Stimulated activated CD4-positive, alpha-beta T cell treated with anti-CD3 and anti-CD28 coated beads, Interleukin-1b, Interleukin-23, amount 100 ng/mL, for 48 hours (primary cell): ENCODE measurements at places on chromosomes 12 and 14.

GRCh38 chr12:46509135-46509534, 136.6 kb upstream of the SLC38A2 start:
- no peak for DNase-seq

- no peak for DNase-seq
Observed at GRCh38 chr12:66960704-66961690, 282.1 kb upstream of the GRIP1 start.

DNA sequence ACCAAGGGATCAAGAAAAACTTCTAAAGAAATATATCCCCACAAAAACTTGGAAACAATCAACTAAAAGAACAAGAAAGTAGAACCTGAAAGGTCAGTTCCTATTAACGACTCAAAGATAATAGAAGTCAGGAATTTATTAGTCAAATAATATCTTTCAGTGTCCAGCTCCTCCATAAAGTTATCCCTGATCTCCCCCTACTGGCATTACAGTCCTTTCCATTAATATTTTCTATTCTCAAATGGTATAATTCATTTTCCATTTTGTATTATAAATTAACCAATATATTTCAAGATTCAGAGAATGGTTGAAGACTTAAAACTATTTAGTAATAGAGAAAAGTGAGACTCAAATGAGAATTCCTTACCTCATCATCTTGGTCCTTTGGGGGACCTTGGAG, 11.6 kb upstream of the SUPT16H start:
- no peak for DNase-seq

DNA sequence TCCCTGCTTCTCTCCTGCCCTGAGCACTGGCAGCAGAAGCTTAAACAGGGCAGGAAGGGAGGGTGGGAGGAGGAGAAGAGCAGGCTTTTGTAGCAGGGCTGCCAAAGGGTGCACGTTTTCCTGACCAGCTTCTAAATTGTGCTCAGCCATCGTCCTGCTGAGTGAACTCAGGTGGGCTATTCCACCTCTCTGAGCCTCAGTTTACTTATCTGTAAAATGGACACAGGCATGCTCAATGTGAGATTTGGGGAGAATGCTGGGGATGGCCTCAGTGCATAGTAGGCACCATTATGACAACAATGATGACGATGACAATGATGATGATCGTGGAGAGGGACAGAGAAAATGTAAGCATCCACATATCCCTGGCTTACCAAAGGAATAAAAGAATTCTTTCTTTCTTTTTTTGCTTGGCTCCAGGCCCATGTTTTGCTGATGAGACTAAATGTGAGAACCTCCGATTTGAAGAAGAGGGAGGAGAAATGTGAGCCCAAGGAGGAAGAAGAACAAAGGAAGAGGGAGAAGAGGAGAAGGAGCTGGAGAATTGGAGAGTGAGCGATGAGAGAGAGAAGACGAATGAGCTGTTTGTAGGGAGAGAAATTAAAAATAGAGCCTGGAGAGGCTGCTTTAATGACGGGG, 105.5 kb upstream of the MYL2 start:
- DNase-seq: no peak

- DNase-seq: no peak
Observed at GRCh38 chr12:130161261-130162243, 712 bp upstream of the FZD10 start.

GRCh38 chr14:49396801-49397200, 189.4 kb downstream of the RPS29 start:
- DNase-seq: no peak

DNA sequence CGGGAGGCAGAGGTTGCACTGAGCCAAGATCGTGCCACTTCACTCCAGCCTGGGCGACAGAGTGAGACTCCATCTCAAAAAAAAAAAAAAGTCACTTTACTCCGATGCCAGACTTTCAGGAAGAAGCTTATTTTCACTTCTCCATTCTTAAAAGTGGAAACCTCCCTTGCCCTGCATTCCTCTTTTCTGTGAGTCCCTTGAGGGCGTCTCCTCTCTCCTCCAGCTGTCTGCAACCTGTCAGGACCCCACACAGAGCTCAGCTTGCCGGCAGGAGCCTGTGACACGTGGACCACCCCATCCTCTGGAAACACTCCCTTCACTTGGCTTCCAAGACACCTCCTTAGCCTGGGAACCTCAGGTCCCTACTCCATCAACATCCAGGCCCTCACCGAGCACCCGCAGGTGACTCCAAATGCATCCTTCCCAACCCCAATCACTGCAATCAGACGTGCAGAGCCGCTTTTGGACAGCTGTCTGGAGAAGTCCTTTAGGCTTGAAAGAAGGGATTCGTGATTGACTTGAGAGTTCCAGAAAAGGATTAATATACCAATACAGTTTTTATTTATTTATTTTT, 34.3 kb downstream of the SLC15A4 start:
- DNase-seq: no peak

DNA sequence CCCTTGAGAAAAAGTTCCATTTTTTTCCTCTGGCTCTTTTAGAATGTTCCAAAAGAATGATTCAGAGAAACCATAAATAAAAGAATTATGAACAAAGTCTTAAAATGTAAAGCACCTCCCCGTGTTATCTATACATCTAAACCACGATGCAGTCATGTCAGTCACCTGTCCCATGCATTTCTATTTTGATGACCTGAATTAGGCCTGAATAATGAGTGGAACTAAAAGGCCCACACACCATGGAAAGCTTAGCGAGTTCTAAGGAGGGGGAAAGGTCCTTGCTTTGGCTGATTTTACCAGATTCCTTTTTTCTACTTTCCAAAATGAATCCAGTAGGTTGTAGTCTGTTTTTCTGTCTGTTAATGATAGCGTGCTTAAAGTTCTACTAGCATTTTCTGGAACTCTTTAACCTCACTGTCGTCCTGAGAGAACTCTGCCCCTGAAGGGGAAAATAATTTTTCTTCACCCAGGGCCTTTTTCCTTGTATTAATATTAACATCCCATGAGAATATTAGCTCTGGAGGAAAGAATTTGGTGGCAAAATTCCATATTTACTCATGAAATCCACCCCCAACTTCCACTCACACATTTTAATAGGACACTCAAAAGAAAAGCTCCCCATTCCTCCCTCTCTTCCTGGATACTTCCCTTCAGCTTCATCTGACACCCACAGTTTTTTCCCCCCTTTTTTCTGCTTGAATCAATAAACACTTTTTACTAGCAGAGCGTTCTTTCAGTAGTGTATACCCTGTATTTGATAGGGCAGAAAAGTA, 266.3 kb upstream of the DIO2 start:
- DNase-seq: no peak

DNA sequence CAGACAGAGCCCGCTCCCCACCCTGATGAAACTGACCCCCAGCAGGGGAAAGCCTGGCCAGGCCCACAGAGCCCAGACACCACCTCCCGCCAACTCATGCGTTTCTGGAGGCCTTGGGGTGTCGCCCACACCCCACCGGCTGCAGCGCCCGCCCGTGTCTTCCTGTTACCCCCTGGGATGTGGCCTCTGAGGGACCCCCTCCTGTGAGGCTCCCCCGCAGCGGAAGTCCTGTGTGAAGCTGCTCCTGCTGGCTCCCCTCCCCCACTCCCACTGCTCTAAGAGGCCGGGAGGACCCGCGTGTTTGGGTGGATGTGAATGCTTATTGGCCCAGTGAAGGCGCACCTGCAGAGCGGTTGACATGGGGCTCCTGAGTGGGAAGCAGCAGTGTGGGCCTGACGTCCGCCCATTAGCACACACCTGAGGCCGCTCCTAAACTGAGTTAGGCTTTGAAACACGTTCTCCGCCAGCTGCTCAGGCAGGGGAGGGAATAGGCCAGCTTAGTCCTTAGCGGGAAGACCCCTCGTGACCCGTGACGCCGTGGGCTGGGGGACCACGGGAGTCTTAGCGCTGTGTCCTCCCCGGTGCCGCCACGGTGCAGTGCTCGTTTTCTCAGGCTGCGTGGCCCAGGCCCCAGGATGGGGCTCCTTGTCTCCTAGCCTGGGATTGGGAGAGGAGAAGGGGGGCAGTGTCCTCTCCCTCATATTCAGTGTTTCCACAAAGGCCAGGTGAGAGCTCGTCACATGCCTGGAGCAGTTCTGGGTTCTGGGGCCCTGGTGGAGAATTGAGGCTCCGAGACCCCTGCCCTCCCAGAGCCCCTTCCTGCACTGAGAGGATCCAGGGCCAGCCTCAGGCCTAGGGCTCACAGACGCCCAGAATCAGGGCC, 323.4 kb upstream of the SFSWAP start:
- no peak for DNase-seq

- DNase-seq: no peak
Observed at GRCh38 chr14:22657861-22658260, 13.7 kb upstream of the OR6J1 start.

- no peak for DNase-seq
Observed at GRCh38 chr12:63918800-63919300, 74.3 kb downstream of the SRGAP1 start.

DNA sequence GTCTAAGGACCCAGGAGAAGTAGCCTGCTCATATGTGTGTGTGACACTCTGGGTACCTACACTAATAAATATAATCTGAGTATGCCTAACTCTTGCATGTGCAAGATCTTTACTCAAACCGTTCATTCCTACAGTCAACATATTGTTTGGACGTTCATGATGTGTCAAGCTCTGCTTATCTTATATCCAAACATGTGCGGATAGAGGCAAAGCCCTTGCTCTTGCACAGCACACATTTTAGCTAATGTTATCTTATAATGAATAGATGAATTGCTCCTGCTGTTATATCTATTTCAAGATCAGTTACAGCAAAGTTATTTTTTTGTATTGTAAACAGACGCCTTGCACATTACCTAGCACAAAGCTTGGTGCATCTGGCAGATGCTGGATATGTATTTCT, 228.4 kb upstream of the FLRT2 start:
- DNase-seq: no peak

GRCh38 chr12:113292091-113292490, 42.8 kb downstream of the SLC8B1 start:
- DNase-seq: no peak

DNA sequence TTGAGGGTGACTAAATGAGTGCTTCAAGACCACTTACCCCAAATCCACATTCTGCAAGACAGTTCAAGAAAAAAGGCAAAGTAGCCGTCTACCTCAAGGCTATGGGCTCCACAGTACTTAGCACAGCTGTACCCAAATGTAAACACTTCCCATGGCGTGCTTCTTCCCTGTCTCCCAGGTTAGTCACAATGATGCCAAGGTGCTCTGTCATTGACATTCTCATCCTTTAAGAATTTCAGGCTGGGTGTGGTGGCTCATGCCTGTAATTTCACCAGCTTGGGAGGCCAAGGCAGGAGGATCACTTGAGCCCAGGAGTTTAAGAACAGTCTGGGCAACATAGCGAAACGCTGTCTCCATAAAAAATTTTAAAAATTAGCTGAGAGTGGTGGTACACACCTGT, 51.2 kb upstream of the CERS5 start:
- no peak for DNase-seq

DNA sequence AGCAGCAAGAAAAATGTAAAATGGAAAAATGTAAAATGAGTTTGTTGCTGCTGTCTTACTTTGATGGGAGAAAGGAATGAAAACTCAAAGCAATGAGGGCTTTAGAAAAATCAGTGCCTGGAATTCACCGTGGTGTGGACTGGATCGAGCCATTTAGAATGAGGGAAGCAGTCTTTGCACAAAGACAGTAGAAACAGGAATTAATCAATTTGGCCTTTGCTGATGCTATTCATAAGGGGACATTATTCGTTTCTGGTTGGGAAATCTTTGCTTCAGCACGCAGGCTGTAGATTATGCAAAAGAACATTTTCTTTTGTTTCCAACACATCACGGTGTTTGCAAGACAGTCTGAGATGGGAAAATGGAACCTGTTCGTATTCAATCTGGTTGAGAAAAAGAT, 6.9 kb upstream of the TUNAR start:
- DNase-seq: no peak

DNA sequence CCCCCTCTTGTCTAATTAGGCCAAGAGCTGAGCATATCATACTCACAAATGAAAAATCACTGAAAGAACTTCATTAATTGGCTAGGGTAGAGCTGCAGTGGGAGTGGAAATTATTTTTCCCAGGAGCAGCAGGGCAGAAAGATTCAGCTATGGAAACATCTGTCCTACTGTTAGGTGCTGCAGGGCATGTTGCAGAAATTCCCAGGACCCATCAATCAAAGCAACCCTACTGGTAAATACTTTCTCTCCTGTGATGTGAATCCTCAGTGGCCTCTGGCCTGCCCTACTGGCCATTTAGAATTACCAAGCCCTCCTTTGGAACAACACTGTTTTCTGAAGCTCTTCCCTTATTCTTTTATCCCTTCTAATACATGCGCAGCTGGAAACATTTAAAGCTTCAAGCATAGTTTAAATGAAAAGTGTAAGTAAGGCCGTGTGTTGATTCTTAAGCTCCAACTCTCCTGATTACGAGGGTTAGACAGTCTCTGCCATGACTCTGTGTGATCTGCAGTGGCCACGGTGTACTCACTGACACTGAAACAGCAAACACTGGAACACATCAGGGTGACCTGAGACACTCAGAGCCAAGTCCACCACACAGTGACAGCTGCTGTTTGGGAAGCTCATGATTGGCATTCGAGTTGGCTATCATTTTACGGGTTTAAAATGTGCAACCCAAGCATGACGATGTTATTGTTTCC, 62.6 kb upstream of the TMCC3 start:
- no peak for DNase-seq

- DNase-seq: no peak
Observed at GRCh38 chr14:25350021-25350420, 300.1 kb upstream of the STXBP6 start.

- no peak for DNase-seq
Observed at GRCh38 chr12:67525617-67525884, 123.0 kb upstream of the DYRK2 start.
